ENCODE measurements at places on chromosomes 12 and 14.

DNA sequence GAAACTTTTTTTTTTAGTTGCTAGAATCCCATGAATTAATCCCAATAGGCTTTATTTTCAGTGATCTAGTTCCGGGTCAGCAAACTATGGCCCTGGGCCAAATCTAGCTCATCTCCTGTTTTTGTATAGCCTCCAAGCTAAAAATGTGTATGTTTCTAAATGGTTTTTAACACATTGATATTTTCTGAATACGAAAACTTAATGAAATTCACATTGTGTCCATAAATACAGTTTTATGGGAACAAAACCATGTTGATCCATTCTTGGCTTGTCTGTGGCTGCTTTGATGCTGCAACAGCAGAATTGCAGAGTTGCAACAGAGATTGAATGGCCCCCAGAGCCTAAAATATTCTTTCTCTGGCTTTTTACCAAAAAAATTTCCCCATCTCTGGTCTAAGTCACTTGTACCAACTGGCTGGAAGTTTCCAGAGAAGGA, 47.5 kb downstream of the ZNF664 start:
- no peak for DNase-seq

GRCh38 chr12:51270951-51271518, 820 bp upstream of the SMAGP start:
- DNase-seq: no peak

GRCh38 chr12:28879379-28879778, 269.7 kb upstream of the FAR2 start:
- DNase-seq: no peak

GRCh38 chr12:25005376-25005775, 56.5 kb upstream of the BCAT1 start:
- no peak for DNase-seq

DNA sequence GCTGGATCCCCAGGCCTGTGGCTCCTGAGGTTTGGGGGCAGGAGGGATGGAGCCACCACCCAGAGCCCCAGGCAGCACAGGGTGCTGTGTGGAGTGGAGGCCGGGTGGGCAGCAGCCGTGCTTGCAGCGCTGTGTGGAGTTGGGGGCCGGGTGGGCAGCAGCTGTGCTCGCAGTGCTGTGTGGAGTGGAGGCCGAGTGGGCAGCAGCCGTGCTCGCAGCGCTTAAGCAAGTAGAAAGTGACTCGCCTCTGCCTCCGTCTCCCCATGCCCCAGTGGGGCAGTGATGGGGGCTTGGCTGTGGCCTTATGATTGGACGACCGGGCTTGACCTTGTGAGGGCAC, 10.3 kb downstream of the CEP170B start:
- DNase-seq: no peak

DNA sequence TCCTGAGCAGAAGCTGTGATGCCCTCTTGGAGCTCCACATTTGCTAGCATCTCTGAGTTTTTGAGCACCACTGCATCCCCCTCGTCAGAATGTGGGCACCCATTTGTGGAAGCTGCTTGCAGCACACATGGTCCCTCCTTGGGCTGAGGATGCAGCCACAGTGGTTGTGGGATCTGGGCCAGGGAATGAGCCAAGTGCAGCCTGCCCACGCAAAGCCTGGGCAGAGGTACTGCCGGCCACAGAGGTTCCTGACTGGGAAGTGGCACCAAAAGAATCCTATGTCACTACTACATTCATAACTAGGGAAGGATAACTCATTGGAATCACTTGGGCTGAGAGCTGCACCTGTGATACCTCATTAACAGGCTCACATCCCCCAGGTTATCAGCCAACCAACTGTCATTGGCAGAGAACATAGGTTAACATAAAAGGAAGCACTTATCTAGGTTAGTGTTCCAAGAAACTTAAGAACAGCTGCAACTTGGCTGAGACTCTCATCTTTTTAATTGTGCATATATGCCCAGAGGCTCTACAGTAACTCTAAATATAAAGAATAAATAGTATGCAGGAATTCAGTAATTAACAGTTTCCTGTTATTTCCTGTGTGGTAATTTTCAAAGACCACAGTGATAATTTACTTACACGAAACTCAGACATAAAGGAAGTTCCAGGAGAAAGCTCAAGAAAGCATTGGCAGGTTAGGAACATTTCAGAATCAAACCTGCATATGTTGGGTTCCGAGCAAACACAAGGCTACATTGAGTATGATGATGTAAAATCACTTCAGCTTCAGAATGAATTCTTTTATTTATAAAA, 145.3 kb downstream of the BCAT1 start:
- no peak for DNase-seq

Measured in activated CD8-positive, alpha-beta memory T cell treated with anti-CD3 and anti-CD28 coated beads for 1 hour (primary cell).